ENCODE measurements at places on chromosomes 5 and 9.

DNA sequence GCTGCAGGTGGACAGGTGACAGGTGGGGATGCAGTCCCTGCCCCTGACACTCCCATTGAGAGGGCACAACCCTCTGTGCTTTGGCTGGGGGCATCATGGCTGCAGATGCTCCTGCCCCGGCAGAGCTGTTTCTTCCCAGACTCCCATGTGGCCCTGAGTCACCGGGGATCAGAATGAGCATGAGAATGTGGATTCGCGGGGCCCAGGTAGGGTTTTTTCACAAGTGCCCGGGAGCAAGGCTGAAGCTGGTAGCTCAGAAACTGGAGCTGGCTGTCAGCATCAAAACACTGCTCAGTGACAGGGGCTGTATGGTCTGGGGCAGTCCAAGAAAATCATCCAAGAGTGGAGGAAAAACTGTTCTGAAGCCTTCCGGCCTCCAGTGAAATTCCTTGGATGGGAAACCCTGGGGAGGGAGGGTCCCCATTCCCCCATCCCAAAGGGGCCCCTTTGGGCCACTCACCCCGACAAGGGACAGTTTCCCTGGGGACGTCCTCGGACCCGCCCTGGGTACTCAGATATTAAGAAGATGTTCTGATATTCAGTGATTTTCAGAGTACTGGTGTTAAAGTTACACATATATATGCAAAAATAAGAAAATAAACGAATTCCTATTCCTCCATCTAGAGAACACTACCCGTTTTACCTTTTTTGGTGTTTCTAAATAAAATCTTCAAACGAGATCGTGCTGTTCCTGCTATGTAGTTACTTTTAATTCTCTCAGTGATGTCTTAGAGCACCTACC, 120.1 kb upstream of the LPCAT1 start:
- peaks cover 8% of the 10 kb centered on the region for H3K27me3 ChIP-seq
- no peak for DNase-seq
- H3K4me1 ChIP-seq = peaks cover 6% of the 10 kb centered on the region
- no peaks in the 10 kb centered on the region for H3K36me3 ChIP-seq

GRCh38 chr5:135710045-135710675, 124.3 kb upstream of the SLC25A48 start:
- DNase-seq = no peak
- no peak overlapping the region for H3K27ac ChIP-seq
- H3K4me1 ChIP-seq = no peaks in the 10 kb centered on the region

GRCh38 chr5:62621280-62621679, 42.7 kb downstream of the LRRC70 start:
- no peak for DNase-seq
- H3K27me3 ChIP-seq = no peaks in the 10 kb centered on the region
- H3K4me3 ChIP-seq = no peak overlapping the region
- no peaks in the 10 kb centered on the region for H3K4me1 ChIP-seq

GRCh38 chr9:123685489-123686083, 244.3 kb downstream of the DENND1A start:
- peaks cover 3% of the 10 kb centered on the region for H3K4me1 ChIP-seq
- H3K27ac ChIP-seq = no peak overlapping the region
- no peaks in the 10 kb centered on the region for H3K27me3 ChIP-seq
- H3K36me3 ChIP-seq = no peaks in the 10 kb centered on the region

DNA sequence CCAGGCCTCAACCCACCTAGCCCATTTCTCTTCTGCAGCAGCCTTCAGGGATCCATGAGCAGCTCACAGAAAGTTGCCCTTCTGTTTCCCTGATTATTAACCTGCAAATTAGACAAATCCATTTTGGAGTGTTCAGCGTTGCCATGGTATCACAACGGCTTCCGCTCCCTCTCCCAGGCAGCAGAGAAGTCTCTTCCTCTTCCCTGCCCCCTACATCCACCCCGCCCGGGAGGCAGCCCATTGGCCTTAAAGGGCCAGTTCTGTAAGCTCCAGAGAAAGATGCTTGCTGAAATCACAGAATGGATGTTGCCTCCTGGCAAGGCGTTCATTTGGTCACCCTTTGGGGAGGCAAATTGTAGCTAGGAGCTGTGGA, 47.7 kb upstream of the BOD1 start:
- H3K4me3 ChIP-seq = no peak overlapping the region
- DNase-seq = no peak
- no peaks in the 10 kb centered on the region for H3K4me1 ChIP-seq
- no peak overlapping the region for H3K27ac ChIP-seq
- no peaks in the 10 kb centered on the region for H3K36me3 ChIP-seq
